ENCODE measurements at places on chromosomes 2 and 18.

- no peak for DNase-seq
Observed at GRCh38 chr18:37199741-37200140, 365.9 kb downstream of the CELF4 start.

GRCh38 chr18:69626643-69627242 lies 226.1 kb downstream of the DOK6 start:
- DNase-seq: no peak

DNA sequence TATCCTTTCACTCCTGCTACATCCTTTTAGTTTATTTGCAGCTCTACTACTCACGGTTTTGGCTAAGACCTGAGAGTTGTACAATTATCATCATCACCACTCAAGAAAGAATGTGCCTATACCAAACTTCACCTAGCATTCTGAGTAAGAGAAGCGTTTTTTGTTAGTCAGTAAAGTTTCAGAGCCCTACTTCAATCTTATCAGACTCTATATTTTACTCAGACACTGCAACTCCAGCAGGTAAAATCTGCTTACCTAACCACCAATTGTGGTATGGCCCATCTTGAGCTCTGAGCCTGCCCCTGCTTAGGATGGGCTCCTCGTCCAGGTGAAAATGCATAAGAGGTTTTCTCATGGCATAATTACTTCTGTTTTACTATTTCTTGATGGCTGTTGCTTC lies 37.1 kb downstream of the ICOS start:
- DNase-seq: no peak

GRCh38 chr18:13137670-13138419 lies 80.7 kb upstream of the LDLRAD4 start:
- no peak for DNase-seq

GRCh38 chr2:10410823-10411437 lies 37.2 kb downstream of the ODC1 start:
- DNase-seq: no peak

GRCh38 chr2:144876013-144876412 lies 356.1 kb upstream of the ZEB2 start:
- no peak for DNase-seq

DNA sequence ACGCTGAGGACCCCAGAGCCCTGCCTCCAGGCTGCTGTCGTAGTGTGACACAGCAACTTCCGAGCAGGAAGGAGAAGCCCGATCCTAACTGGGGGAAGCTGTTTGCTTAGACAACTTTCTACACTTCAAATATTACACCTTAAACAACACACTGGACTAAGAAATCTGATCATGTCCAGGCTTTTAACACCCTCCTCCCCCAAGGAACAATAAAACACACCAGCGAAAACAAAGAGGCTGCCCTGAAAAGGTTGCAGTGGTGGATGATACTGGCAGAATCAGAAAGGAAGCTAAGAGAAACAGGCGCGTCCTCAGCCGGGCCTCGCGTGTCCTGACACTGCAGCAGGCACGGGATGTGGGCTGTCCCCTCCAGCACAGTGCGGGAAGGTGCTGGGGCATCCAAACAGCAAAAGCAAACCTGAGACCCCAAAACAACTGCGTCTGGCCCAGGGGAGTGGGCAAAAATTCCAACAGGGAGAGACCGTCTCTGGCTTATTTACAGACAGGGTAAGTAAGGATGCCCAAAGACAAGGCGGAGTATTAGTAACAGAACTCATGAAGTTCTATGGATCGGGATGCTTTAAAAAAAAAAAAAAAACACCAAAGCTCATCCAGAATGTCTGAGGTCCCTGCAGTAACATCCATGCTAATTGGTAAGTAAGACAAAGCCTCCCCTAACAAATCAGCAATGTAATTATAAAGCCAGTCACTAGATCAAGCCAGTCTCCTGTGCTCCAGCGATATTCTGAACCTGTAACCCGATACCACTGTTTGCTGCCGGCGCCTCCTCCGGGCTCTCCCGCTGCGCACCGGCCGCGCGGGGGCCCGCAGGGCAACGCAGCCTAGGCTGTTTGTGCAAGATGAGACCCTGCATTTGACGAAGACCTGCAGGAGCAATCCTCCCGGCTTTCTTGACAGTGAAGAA lies 9.0 kb downstream of the SERTAD2 start:
- peak; percentile 82 for DNase-seq

DNA sequence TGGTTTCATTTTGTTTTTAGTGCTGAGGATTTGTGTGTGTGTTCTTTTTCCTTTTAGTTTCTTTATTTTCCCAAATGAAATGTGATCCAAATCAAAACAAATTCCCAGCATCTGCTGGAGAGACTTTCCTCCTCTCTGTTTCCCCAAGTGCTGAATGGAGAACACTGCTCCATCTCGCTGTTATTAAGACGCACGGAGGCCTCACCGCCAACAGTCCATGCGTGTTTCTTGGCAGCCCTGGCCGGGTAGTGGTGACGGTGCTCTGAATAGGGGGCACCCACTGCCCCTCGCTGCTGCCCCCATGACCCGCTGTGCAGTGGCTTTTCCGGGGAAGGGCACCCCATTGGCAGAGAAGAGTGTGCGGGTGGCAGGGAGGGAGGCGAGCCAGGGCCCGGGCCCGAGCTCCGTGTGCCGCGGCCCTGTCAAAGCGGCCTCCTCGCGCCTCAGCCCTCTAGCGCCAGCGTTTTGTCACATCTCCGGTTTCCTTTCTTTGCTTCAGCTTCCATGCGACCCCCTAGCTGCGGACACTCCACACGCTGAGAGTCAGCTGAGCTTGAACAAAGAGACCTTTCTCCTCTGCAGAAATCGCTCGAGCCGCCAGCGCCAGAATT lies 473.7 kb upstream of the SALL3 start:
- DNase-seq: no peak

- DNase-seq: no peak
Observed at GRCh38 chr2:180578441-180578840, 402.0 kb upstream of the UBE2E3 start.

GRCh38 chr18:67938660-67939059 lies 422.1 kb upstream of the DSEL start:
- DNase-seq: no peak
